ENCODE measurements at places on chromosomes 4 and X. TPM values are rescaled to one million over a fixed set of nuclear protein-coding genes. Genes with fewer than 3 reads are reported as not detected.

GRCh38 chrX:17078031-17078720 lies 131.7 kb downstream of the REPS2 start:
- DNase-seq: no peak

- no peak for DNase-seq
Measured at GRCh38 chr4:37687194-37687562, 1.0 kb upstream of the RELL1 start.

DNA sequence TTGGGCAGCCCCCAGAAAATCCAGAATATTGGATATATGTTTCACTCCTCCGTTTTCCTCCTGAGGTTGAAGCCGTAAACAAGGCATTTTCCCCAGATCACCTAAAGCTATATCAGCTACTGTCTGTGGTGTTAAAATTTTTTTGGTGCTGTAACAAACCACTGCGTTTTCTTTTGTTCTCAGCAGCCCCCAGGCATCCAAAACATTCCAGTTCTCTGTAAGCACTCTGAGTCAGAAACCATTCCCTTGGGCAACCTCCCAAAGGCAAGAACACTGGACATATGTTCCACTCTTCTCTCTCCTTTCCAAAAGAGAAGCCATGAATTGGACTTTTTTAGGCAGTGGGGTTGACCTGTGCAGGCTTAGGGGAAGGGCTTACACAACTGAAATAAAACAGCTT lies 310.9 kb downstream of the MID1IP1 start:
- DNase-seq: no peak

DNA sequence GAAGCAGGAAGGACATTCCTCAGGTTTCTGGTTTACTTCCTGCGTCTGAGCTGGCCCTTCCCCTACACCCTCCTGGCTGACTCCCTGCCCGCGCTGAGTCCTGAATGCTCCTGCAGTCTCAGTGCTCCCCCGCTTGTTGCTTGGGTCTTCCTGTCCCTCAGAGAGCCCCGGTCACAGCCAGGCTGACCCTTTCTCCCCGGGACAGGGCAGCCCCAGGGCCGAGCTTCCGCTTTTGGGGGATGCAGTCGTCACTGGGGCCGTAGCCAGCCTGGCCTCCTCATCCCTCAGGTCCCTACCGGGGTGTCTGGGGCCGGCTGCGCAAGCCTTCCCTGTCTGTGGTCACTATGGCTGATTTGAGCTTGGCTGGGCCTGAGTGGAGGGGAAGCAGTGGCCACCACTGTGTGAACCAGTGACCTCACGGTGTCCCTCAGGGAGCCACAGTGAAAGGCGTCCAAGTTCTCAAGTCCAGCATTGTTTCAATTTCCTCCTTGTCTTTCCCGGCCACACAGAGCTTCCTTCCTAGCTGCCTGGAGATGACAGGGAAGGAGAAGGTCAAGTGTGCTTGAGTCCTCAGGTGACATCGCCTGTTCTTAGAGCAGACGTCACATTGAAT lies 34.1 kb upstream of the ASMTL start:
- peak; percentile 35 for DNase-seq

The AFF2 gene
- 3.7 TPM for total RNA-seq

The NAP1L2 gene
- 6.6 TPM for total RNA-seq
